ENCODE measurements at places on chromosomes 12 and 14.
A peak's percentile ranks its signal among the peaks of the same experiment; 100 is the strongest.

GRCh38 chr14:24784981-24785380, 151.0 kb upstream of the GZMB start:
- DNase-seq, result no peak

DNA sequence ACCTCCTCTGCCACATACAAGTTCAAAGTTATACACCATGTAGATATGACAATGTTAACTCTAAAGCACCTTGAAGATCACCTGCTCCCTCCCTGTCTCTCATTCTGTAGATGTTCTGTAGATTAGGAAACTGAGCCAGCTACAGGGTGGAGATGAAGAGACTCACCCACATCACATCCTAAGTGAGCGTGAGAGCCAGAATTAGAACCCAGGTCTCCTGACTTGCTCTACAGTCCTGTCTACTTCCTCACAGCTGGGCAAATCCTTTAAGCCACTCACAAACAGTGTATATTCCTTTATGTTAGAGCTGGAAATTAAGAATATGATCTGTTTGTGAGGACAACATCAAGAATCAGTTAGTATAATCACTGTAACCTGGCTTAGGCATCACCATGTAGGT, 1.8 kb downstream of the APPL2 start:
- DNase-seq, result no peak

DNA sequence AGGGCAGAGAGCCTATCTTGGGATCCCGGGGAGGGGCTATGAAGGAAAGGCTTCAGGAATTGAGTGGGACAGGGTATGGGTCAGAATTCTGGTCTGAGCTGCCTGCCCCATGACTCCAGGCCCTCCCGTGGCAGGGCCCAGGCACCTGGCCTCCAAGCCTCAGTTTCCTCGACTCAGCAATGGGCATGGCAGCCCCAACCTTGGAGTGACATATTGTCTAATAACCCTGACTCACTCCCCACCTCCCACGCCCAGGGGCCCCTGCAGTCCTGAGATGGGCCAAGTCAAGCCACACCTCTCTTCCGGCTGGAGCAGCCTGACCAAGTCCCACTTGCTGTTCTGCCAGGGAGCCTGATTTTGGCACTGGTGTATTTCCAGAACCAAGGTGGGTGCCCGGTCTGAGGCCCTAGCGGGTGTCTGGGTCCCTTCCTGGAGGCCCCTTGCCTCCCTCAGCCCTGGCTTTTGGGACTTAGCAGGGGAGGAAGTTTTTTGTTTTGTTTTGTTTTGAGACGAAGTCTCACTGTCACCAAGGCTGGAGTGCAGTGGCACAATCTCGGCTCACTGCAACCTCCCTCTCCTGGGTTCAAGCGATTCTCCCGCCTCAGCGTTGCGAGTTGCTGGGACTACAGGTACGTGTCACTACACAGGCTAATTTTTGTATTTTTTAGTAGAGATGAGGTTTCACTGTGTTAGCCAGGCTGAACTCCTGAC, 40.3 kb upstream of the RCOR1 start:
- no peak for DNase-seq

DNA sequence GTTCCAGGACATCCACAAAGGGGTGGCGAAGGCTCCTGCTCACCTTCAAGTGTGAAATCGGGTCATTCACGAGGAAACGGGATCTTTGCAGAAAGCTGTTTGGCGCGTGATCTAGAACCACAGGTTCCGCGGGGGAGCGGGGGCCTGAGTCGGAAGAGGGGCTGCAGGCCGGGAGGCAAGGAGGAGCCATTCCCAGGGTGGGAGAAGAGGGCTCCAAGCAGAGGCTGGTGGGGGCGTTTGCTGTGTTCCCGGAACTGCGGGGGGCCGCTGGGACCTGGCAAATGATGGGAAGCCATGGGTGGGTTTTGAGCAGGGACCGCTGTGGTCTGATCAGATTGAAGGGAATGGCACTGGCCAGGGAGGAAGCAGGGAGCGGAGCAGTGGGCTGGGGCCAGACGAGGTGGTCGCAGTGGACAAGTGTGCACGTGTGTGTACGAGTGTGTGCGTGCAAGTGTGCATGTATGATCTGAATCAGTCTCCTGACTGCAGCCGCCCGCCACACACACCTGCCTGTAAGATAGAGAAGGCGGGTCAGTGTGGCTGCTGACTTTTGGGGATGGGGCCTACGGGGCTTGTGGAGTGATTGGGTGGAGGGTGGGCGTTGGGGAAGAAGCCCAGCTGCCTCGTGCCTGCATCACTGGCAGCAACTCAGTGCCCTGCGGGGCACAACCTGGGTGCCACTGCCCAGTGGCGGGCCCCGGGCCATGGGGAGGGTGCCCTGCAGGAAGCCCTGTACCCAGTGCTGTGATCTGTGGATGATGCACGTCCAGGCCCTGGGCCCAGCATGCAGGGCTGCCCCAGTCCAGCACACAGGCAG, 141.9 kb downstream of the KIF26A start:
- DNase-seq, result peak; percentile 9

DNA sequence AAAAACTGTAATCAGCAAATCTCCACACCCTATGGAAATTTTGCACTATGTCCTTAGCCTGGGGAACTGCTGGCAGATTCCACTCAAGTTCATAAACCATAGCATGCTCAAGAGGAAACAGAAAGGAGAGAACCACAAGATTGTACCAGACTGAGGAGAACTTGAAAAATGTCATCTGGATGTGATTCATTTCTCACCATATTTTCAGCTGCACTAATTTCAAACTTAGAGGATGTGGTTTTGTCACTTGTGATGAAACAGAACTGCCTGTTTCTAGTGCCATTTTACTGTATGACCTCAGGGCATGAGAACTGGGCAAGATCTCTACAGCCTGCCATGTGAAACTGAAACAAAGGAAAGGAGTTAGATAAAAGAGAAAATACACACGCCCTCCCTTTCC, 1493.1 kb upstream of the FLRT2 start:
- DNase-seq, result no peak

- DNase-seq, result no peak
Measured at GRCh38 chr12:63808631-63809030, 28.9 kb downstream of the RXYLT1 start.

DNA sequence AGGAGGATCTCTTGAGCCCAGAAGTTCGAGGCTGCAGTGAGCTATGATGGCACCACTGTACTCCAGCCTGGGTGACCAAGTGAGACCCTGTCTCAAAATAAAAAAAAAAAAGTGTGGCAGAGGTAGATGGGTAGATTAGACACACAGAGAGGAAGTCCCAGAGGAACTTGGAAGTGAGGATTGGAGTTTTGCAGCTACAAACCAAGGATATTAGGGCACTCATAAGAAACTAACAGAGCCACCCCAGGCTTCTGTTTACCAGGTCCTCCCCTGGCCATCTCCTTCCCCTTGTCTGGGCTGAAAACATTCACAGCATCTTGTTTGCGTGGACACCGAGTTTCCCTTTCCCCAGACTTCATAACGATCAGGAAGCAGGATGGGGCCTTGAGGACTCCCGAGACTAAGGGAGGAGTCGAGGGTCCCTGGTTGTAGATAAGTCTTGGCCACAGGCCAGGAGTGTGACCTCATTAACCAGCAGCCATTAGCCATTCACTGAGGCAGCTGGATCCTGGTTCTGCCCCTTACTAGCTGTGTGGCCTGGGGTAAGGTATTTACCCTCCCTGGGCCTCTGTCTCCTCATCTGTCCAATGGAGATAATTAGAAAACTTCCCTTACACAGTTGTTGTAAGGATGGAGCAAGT, 2.1 kb downstream of the MAP1LC3B2 start:
- DNase-seq, result no peak

- DNase-seq, result no peak
Measured at GRCh38 chr12:18719922-18720510, 17.8 kb downstream of the PLCZ1 start.

- DNase-seq, result no peak
Measured at GRCh38 chr14:99508896-99509629, 27.9 kb downstream of the CCNK start.

GRCh38 chr12:43105426-43105981, 446.5 kb downstream of the ADAMTS20 start:
- DNase-seq, result no peak

GRCh38 chr12:115859231-115859630, 418.3 kb downstream of the MED13L start:
- no peak for DNase-seq

- no peak for DNase-seq
Measured at GRCh38 chr14:25003537-25003936, 46.4 kb downstream of the STXBP6 start.

DNA sequence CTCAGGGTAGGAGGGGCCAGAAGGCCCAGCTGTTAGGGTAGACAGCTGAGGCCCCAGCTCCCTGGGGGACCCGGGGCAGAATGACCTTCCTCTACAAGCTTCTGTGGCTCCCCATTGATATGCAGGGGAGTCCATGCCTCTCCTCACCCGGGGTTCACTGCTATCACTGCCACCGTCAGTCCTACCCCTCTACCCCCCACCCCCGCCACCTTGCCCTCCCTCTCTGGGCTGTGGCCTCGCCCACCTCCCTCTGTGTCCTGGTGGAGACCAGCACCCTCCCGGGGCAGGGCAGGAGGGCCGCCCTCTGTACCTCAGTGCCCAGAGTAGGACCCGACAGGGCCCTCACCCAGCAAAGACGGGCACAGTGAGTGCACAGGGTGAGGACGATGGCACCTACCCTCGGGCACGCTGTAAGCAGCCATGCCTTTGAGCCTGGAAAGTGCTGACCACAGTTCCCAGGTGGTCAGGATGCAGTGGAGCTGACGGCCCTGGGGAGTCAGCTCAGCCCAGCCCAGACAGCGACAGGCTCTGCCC, 88.4 kb upstream of the SFSWAP start:
- DNase-seq, result no peak

DNA sequence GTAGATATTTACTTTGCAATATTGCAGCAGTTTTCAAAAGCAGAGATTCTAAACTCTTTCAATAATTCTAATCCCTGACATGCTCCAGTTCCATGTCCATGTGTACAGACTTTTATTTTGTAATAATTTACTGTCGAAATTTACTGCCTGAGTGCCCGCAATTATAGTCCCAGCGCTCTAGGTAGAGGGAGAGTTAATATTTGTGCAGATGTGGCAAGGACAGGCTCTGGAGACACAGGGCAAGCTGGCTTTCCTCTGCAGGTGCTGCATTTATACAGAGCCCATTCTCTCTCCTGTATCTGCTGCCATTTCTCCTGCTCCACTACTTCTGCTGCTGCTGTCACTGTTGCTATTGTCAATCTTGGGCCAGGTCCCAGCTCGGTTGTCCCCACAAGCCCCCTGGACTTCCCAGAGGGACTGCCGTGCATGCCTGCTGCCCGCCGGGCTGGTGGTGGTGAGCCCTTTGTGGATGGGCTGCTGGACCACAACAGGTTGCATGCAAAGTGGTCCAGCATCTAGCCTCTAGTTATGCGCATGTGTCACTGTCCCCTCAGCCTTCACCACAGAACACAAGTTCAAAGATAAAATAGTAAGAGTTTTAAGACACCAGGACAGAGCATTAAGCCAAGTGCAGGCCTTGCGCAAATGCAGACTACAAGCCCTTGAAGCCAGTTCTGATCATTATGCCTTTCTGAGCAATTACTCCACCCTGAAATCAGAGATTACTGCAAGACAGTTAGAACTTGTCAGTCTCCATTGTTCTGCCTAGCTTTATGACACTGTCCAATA, 40.8 kb upstream of the CSRP2 start:
- DNase-seq, result no peak

GRCh38 chr12:68559246-68559645, 51.5 kb upstream of the RAP1B start:
- no peak for DNase-seq

GRCh38 chr12:75553398-75553797, 42.0 kb upstream of the KRR1 start:
- DNase-seq, result no peak

DNA sequence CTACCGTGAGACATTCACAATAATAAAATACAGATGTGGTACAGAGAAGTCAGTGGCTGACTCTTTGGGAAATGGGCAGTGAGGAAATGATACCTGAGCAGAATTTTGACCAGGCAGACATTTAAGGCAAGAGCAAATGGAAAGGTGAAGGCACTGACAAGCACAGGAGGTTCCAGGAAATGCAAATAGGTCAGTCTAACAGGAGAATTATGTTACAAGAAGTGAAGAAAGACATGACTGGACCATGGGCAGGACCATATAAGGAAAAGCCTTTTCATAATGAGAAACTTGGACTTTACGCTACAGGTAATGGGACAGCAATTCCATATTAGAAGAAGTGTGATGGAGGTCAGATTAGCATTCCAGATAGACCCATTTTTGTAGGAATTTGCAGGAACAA, 338.9 kb downstream of the PDZRN4 start:
- DNase-seq, result no peak

- no peak for DNase-seq
Measured at GRCh38 chr12:44052554-44052953, 216.7 kb downstream of the TMEM117 start.

DNA sequence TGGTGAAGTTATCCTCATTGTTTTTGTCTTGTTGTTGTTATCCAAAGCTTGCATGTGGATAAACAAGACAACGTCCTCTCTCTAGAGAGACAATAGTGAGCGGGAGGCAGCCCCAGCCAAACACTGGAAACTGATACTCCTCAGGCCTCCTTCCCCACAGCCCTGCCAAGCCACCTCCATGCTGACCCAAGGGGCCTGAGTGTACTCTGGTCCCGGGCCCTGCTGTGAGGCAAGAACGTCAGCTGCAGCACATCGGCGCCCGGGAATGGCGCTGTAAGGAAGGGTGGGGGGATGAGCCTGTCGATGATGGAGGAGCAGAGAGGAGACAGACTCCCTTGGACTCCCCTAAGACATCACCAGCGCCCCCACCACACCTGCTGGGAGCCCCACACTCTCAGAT, 83.6 kb downstream of the ANO2 start:
- DNase-seq, result no peak

GRCh38 chr12:12171991-12172511, 94.8 kb downstream of the LRP6 start:
- no peak for DNase-seq

DNA sequence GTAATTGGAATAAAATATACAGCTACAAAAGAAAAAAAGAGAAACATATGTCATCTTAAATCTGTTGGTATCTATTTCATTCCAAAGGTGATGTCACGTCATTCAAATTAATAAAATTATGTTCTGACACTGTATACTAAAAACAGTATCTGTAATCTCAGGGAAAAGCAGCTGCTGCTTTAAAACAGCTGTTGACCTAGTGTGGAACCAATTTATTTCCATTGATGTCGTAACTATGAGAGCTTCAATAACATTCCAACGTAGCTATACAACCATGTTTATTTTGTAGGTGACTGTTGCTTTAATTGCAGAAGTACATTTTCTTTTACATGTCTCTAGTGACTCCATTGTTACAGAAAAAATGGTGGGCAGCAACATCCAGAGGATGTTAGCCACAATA, 571.7 kb downstream of the RPS29 start:
- DNase-seq, result no peak

- DNase-seq, result no peak
Measured at GRCh38 chr12:101044512-101045059, 165.5 kb downstream of the SLC5A8 start.

- no peak for DNase-seq
Measured at GRCh38 chr14:49882826-49883694, 9.8 kb upstream of the ARF6 start.
